ENCODE measurements at places on chromosomes 12 and 14.

DNA sequence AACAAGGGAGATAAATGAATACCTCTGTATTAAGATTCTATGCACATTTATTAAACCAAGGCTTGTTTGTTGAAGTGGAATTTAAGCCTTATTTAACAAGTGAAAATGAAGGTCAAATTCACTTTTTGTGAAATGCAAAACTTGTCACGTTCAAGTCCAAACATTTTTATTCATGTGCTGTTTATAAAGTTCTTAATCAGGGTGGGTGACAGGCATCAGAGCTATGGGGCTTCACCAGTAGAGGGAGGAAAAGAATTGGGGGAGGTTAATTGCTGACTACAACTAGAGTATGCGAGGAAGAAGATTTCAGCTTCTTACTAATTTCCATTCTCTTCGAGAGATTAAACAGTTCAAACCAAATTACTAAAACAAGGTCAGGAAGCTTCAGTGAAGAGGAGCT, 9.7 kb downstream of the MOK start:
- DNase-seq = no peak

GRCh38 chr14:105138021-105138541, 30.5 kb downstream of the JAG2 start:
- no peak for DNase-seq

- DNase-seq = no peak
Observed at GRCh38 chr12:121608301-121608700, 18.0 kb upstream of the ORAI1 start.

DNA sequence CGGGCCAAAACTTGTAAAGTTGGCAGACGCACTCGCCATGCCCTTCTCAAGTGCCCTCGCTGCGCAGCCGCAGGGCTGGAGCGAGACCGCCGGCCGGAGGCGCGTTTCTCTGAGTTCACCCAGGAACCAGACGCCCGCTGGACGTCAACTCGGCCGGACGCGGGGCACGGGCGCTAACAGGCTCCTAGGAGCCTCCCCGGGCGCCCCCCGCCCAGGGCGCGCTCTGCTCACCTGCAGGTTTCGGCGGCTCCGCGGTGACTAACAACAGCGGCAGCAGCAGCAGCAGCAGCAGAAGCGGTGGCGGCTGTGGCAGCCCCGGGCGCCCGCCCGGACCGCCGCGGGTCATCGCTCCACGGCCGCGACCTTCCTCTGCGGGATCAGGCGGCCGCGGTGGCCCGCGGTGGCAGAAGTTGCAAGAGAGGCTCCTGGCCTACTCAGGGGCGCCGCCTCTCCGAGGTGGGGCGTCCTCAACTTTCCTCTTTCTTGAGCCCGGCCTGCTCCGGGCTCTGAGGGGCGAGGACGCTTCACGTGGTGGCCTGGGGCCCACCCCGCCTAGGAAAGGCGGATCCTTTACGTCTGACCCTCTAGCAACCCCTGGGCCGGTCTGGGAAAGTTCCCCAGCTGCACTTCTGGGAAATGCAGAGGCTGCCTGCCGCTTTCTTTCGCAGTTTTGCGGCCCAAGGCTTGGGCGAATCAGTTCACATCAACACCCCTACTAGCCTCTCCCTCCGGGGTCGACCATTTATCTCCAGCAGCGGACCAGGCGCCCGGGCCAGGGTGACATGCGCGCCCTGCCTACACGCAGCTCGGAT, at the start of gene PLBD1:
Gene PLBD1 (minus strand): TSS at position 533 of the 812 bp plus-strand sequence. CDS start 187 bp downstream, at position 346.
- no peak for DNase-seq

DNA sequence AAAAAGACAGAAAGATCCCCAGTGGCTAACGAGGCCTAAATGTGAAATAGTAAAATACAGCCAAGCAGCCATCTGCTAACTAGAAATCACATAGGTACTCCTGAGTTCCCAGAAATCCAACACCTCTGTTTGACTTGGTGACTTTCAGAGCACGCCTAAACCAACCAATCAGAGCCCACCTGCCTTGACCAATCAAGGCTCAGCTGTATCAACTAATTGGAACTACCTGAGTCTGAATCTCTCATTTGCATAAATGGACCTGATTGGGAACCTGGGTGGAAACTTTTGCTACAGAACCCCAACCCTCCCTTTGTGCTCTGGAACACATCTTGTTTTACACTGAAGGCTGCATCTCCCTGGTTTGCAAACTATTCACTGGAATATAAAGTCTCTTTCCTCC, 5.1 kb upstream of the TCL1B start:
- DNase-seq = no peak

Data from RCC 7860 (cell line).